Stimulated activated CD8-positive, alpha-beta memory T cell treated with anti-CD3 and anti-CD28 coated beads, Interleukin-7, amount 100 ng/mL, for 48 hours (primary cell): ENCODE measurements at places on chromosomes 4 and X.

DNA sequence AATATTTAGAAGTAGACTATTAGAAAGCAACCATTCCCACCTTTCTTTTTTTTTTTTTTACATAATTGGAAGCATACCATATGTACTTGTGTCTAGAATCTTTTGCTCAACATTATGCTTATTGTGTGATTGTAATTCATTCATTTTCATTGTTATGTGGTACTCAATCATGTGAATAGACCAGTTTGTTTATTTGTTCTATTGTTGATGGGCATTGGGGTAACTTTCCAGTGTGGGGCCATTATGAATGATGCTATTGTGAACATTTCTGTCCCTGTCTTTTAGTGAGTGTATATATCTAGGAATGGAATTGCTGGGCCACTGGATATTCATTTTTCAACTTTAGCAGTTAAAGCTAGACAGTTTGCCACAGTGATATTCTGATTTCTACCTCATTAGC is 62.5 kb upstream of the MCUB start:
- no peak for DNase-seq

DNA sequence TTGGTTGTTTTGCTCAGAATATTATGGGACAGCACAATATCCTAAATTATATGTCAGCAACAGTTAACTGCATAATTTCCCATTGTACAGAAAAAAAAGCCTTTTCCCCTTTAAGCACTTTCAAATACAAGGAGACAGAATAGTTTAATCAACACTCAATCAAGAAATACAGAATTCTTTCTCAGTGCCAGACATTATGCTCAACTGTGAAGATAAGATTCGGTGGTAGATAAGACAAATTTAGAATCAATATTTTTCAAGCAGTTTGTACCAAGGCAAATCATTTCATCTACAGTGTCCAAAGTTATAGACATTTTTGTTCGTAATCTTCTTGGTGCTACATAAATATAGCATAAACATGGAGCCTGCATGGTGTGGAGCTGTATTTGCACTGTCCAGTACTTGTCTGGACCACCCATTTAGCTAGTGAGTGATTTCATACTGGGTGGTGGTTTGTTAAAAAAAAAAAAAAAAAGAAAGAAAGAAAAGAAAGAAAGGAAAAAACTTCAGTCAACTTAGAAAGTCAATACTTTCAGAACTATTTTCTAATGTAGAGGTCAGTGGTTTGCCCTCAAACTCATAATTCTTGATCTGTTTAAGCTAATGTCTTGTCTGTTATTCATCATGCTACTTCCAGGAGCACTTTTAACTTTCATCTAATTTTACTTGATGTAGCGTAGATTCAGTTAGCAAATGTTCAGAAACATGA is 522.9 kb downstream of the FAT4 start:
- no peak for DNase-seq

DNA sequence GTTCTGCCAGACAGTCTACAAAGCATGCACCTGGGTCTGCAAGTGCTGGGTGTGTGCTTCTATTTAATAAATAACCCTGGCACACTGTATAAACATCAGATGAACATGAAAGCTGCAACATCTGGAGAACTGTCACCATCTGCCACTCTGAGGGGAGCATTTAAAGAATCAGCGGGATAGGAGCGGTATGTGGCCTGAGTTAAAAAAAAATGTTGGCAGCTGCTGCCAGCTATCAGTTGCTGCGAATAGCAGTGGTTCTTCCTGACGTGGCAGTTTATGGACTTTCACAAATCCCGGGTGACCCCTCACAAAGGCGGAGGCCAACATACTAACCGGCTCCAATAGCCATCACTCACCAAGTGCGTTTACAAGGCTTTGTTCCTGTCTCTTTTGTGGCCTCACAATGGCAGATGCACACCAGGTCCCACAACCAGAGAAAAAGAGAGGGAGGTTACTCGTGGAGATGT is 95.1 kb downstream of the RASL11B start:
- no peak for DNase-seq

DNA sequence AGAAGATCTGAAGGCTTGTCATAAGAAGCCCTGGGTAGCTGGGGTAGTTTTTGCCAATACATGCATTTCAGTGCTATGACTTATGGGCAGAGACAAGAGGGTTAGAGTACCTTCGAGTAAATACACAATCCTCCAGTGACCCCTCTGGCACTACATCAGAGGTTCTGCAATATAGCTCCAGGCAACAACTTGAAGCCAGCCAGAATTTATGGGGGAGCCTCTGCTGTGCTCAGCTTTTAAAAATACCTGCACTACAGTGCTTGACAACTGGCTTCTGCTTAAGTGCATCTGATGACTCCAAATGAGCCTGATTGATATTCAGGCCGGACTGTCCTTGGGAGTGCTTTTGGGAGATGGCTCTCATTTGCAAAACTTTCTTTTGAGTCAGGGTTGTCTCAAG is 44.9 kb upstream of the SMAD1 start:
- DNase-seq: no peak

DNA sequence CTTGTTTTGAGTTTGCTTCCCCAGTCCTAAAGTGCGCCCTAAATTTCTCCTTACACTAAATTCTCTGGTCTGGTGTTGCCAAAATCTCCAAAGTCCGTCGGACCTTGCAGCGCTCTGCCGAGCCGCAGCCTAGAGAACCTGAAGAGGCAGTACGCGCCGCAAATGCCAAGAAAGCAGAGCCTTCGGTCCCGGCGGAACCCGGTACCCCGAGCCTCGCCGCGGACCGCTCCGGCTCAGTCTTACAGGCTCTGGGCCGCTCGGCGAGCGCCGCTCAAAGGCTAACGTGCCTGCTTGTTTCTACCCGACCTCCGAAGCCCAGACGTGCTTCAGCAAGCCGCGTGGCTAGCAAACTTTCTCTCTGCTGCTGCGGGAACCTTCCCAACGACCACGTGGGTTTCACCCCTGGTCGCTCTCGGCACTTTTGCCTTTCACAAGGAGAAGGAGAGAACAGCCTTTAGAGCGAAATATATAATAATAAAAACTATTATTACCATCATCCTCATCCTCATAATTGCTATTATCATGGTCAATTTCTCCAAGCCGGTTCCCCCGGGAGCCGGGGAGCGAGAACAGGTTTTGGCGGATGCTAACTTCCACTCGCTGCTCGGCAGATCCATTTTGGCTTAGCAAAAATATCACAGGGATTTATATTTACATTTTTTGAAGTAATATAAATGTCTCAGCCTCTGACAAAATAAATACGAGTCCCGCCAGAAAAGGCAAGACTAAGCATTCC is 2.2 kb upstream of the HTR2C start:
- no peak for DNase-seq

DNA sequence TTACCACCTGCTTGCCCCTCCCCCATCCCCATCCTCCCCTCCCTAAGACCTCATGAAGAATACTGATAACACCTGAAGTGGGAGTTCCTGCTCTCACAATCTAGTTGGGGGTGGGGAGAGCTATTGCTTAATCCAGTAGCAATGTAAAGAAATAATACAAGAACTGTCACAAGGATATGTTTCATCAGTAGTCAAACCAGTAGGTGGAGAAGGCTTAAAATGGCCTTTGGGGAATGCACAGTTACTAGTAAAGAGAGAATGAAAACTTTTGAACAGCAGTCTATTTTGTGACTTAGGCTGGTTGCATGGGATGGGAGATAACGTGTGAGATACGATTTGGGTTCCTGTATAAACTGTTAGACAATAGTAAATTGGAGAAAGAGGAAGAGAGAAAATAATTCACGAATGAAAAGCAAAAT is 6.0 kb downstream of the GALNT7 start:
- DNase-seq: no peak
